ENCODE measurements at places on chromosomes 2 and 18. TPM values are rescaled to one million over a fixed set of nuclear protein-coding genes. Genes with fewer than 3 reads are reported as not detected.

Gene COLEC11
- total RNA-seq = 0.63 TPM

Gene REG1B
- not detected for total RNA-seq

Gene IL1RL2
- total RNA-seq = not detected

Gene FRZB
- total RNA-seq = 0.07 TPM

Gene AGXT
- total RNA-seq = not detected

Gene NAPG
- 12.2 TPM for total RNA-seq

Gene C2orf80
- total RNA-seq = not detected

All from A549 treated with GW870086 at 1 μM for 4 hours (cell line).